ENCODE measurements at places on chromosomes 1 and 21.

- DNase-seq: no peak
These were observed 36.5 kb downstream of the GALNT2 start for GRCh38 chr1:230103306-230104173.

DNA sequence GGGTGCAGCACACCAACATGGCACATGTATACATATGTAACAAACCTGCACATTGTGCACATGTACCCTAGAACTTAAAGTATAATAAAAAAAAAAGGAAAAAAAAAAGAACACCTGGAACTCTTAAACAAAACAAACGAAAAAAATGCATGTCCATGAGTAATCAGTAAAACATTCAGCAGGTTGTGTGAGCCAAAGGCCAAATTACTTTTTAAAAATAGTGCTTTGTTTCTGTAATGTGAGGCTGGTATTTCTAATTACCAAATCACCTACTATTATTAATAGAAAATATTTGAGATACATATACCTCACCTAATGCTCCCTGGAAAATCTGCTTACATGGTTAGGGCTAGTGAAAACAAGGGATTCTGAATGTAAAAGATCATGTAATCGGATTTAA is 294.4 kb upstream of the NR5A2 start:
- no peak for DNase-seq

DNA sequence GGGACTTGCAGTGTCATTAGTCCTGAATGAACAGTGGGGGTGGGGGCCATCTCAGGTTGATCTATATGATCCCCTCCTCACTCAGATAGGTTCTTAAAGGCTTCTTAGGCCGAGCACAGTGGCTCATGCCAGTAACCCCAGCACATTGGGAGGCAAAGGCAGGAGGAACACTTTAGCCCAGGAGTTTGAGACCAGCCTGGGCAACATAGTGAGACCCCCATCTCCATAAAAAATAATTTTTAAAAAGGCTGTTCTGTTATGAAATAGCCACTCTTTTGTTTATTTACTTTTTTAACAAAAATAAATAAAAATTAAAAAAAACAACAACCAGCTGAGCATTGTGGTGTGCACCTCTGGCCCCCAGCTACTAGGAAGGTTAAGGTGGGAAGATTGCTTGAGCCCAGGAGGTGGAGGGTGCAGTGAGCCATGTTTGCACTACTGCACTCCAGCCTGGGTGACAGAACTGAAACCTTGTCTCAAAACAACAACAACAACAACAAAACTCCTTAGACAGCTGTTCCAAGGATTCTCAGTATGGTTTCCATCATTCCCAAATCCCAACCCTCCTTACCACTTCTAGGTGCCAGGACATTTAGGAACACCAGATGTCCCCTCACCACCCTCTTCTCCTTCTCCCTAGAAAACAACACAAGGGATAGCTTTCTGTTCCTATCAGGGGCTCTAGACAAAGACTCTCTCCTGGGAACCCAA is 2.0 kb upstream of the TRAPPC3 start:
- no peak for DNase-seq

DNA sequence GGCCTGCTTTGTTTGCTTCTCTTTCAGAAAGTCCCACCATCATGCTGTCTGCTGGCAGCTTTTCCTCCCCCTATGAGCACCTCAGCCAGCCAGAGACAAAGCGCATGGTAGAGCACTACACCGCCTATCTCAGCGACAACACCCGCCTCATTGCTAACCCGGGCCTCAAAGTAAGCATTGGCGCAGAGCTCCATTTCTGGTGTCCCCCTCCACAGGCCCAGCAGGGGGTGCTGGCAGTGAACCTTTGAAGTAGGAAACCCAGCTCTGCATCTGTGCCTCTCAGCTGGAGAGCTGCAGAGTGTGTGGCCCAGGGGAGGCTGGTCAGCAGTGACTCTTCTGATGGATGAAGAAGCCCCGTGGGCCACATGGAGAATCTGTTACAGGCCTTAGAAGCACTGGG is 81.2 kb upstream of the RAVER2 start:
- DNase-seq: no peak

DNA sequence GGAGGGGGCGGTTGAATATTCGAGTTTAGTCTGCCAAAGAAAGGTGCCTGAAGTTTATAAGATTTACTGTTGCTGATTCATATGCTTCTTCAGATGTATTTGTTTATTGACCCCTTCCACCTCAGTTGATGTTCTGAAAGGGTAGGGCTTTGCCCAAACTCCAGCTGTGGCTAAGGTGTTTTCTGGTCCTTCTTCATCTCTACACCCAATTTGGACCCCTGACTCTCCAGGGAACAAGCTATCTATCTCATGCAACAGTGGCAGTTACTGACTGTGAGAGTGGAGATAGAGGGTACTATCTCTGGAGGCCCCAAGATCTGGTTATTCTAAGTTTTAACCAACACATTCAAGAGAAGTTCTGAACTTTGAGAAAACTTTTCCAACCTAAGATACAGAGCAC is 12.6 kb upstream of the ALG14 start:
- DNase-seq: no peak

DNA sequence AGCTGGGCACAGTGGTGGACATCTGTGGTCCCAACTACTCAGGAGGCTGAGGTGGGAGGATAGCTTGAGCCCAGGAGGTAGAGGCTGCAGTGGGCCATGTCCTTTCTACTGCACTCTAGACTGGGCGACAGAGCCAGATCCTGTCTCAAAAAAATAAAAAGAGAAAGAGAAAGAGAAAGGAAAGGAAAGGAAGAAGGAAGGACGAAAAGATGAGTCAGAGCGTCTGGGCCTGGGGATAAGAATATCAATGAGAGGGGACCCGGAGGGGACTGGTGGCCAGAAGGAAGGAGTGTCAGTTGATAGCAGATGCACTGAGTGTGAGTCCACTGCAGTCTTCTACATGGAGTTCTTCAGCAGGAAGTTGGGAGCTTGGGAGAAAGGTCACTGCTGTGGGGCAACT is 75.6 kb downstream of the SYT6 start:
- no peak for DNase-seq

DNA sequence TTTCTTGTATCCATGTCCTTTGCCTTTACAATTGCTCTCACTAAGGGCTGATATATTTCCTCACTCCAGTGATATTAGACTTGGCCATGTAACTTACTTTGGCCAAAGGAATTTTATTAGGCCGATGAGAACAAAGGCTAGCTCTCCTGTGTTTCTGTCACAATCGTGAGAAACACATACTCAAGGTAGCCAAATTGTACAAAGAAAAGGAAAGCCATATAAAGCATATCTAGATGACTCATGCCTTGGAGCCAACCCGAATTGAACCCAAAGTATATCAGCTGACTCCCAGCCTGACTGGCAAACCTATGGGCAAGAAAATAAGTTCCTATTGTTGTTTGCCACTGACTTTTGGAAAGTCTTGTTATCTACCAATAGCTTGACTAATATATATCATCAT is 371.7 kb upstream of the LRRC7 start:
- DNase-seq: no peak

- no peak for DNase-seq
These were observed 3.7 kb downstream of the GJB4 start for GRCh38 chr1:34763142-34763781.

GRCh38 chr21:38507374-38507942 is 9.2 kb upstream of the ERG start:
- DNase-seq: no peak

DNA sequence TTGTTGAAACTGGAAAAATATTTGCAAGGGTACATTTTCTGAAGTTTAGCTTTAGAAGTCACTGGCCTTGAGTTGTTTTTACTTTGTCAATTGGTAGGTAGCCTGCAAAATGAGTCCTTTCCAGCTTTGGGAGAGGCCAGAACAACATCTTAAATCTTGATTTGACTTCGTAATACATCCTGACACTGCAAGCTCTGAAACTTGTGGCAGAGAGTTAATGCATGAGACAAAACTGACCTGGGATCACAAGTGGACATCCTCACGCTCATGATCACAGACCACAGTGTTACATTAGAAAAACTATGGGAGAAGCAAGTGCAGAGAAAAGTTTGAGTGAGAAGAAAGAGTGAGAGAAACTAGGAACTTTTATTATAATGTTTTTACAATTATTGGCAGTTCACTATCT is 550.9 kb downstream of the USP25 start:
- DNase-seq: no peak

DNA sequence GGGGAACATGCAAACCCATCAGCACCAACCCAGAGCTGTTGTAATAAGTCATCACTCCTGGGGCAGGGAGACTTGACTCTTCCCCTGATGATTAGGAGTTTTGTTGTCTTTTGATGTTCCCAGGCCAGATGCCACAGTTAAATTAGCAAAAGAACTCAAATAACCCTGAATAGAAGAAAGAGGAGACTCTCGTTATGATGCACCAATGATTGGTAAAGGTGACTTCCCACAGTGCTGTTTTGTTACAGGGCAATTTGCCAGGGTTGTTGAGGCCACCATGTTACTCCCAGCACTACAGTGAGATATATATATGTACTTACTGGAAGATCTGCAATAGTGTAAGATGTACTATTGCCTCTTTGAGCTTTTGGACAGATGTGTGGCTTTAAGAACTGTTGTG is 24.3 kb upstream of the RCAN1 start:
- DNase-seq: no peak

GRCh38 chr1:103208844-103209243 is 100.5 kb upstream of the COL11A1 start:
- no peak for DNase-seq

GRCh38 chr21:29416268-29416667 is 117.5 kb downstream of the BACH1 start:
- no peak for DNase-seq

All from dorsolateral prefrontal cortex (tissue), 122 donors.